ENCODE measurements at places on chromosomes 2 and 18.

DNA sequence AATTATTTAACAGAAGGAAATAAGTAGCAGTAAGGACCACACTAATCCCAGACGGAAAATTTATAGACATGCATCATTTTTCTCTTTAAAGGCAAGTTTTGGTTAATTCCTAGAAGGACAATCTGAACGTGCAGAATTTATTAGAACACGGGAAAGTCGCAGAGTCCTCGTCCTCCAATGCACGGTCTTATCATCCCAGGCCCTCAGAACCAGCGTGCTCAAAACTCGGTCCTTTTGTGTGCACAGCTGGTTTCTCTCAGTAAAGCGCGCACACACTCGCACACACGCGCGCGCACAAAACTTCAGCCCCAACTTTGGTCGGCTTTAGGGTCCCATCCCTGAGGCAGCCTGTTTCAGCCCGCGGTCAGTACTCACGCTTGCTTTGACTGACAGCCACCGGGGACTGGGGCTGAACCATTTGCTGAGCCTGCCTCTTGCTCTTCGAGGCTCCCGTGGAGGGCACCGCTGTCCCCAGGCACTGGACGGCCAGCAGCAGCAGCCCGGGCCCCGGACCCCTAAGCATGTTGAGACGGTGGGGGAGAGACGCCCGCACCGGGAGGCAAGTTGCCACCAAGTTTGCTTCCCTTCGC, 493 bp downstream of the FN1 start:
- DNase-seq, result no peak

DNA sequence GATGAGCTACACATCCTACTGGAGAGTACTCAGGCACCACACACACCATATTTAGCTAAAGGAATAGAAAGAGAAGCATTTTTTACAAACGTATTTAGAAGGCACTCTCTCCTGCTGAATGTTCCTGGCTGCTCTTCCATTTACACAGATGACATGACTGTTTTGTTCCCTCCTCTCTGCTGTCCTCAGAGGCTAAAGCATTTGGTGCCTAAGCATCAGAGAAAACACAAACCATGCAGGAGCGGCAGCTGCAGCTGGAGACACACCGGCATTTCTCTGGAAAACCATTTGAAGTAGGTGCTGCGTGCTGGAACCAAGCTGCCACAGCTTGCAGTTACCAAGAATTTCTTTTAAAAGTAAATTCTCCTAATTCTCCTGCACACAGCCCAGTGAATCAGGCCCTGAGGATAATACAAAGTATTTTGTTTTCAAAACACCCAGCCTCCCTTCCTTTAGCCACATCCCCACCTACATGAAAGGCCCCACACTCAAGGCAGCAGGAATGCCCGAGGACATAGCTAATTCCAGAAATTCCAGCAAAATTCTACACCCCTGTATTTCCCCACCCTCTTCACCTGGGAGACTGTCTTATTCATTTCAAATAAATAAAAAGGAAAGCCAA, 488.9 kb upstream of the SOX11 start:
- no peak for DNase-seq

DNA sequence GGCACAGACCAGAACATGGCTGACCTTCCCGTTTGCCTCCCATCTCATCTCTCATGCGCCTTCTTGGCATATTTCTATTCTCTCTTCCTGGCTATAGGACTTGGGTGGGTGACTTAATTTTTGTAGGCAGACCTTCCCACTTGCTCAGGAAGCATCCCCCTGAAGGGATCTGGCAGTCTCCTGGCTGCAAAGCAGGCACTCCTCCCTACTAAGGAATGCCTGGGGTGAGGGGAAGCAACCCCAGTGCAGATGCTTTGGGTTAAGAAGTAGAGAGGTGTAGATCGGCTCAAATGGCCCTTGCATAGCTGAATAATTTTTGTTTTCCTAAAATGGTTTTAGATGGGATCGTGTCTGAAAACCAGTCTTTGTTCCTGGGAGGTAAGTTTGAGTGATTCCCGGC, 17.6 kb downstream of the MCFD2 start:
- DNase-seq, result no peak

DNA sequence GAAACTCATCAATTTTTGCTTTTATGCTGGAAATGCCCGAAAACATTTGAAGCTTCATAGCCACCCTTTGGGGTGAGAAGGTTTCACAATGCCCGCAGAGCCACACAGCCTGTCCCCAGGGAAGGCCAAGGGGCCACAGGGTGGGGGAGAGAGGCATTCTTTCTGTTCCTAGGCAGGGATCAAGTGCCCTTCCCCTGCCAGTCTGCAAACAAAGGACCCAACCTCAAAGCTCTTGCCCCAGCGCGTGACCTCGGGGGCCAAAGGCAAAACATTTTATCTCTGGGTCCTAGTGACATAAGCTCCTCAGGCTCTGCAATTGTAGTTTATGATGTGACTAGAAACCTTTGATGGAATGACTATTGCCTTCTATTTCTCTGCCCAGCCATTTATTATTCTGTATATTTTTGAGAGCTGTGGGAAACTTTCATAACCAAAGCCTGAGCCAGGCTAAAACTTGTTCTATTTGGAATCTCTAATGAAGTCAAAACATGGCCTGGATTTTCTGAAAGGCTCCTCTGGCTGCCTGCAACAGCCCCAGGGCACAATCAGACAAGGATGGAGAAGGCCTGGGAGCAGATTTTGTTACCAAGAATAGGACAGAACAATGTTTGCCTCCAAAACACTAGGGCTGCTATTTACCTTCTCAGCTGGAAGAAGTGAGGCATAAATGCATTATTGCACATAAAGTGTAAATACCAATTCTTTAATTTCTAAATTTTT, 137.2 kb upstream of the KCTD1 start:
- no peak for DNase-seq

DNA sequence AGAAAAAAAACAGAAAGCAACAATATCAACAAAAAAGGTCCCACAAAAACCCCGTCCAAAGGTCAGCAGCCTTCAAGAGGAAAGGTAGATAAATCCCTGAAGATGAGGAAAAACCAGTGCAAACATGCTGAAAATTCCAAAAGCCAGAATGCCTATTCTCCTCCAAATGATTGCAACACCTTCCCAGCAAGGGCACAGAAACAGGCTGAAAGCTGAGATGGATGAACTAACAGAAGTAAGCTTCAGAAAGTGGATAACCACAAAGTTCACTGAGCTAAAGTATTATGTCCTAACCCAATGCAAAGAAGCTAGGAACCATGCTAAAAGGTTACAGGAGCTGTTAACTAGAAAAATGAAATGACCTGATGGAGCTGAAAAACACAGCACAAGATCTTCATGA, 226.4 kb upstream of the DSEL start:
- DNase-seq, result no peak
